ENCODE measurements at places on chromosomes 7 and 10.

DNA sequence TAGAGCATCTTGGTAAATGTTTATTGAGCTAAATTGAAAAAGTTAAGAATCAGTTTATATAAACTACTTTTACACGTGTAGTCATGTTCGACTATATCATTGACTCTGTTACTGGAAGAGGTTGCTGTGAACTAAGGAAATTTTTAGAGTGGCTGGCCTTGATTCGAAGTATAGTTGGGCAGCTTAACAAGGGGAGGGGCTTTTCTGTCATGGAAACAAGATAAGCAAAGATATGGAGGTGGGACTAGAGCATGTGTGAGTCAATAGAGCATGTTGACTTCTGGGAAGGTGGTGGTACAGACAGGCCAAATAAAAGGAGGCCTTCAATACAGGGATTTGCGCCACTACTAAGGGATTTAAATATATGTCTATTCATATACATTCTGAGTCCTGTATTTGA is 7.6 kb downstream of the ATP5F1C start:
- DNase-seq, result no peak

DNA sequence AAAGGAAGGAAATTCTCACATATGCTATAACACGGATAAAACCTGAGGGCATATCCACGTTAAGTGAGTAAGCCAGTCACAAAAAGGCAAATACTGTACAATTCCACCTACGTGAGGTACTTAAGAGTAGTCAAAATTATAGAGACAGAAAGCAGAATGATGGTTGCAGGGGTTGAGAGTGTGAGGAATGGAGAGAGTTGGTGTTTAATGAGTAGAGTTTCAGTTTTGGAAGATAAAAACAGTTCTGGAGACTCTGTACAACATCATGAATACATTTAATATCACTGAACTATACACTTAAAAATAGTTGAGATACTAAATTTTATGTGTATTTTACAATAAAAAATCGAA is 95.1 kb downstream of the SNX13 start:
- DNase-seq, result no peak

- no peak for DNase-seq
Measured at GRCh38 chr10:14602807-14603533, 171.7 kb downstream of the FAM107B start.

- DNase-seq, result peak; percentile 96
Measured at GRCh38 chr7:44200699-44201461, at the start of gene YKT6. TSS of gene YKT6 (plus strand) at chr7:44200978. CDS start at chr7:44201136, 158 bp downstream.

GRCh38 chr7:68733219-68734153 is 864.8 kb upstream of the AUTS2 start:
- DNase-seq, result no peak

GRCh38 chr10:131710142-131710861 is 190.5 kb upstream of the PPP2R2D start:
- no peak for DNase-seq
